GM23248 (cell line): ENCODE measurements at places on chromosomes 4 and X. TPM values are rescaled to one million over a fixed set of nuclear protein-coding genes. Genes with fewer than 3 reads are reported as not detected.

The SLIT2 gene
- total RNA-seq, result 23.0 and 24.9 TPM in 2 replicates

DNA sequence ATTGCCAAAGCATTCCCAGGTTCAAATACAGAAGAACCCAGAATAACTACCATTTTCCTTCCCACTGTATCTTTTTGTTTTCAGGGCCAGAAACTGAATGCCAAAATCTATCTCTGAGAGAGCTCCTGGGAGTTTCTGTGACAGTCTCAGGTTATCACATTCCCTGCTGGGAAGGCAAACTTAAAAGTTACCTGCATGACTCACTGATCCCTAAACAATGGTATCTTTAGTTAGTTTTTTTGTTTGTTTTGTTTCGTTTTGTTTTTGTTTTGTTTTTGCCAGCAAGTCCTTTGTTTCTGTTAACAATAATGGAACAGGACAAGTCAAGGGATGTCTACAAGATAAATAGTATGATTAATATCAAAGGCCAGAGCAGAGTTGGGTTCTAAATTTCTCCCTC lies 34.3 kb downstream of the PAPSS1 start:
- no peak for DNase-seq

GRCh38 chr4:94806376-94806775 lies 48.6 kb downstream of the BMPR1B start:
- DNase-seq, result no peak

- no peak for DNase-seq
These were observed 56.7 kb upstream of the IRF2 start for GRCh38 chr4:184531008-184531407.

DNA sequence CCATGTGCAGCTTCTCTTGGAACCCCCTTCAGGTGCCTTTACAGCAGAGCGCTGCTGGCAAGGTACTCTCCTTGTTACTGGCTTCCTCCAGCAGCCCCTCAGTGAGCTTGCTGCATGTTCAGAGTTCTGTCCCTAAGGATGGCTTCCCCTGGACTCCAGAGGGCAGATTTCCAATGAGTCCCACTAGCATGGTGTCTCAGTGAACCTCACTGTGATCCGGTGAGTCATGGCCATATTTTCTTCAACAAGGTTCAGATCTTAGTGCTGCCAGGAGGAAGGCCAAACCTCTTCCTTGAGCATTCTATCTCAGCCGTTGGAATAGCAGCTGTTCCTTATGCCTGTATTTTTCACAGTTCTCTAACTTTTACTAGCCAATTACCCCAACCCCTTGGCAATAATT lies 98.8 kb downstream of the CASK start:
- DNase-seq, result peak; percentile 65

DNA sequence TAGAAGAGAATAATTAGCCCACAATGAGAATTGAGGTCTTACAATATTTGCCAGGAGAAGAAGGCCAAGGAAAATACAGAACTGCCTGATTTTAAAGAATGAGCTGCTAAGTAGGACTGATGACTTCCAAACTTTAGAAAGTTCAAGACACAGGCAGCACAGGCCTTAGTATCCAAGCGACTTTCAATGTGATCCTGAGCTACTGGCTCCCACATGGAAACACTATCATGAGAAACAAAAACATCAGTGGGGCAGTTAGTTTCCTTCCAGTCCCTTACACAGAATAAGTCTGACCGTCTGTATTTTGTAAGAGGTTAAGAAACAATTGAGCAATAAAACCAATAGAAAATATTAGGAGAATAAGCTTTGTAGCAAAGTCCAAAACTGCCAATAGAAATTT lies 251.4 kb downstream of the COL25A1 start:
- no peak for DNase-seq

The ESX1 gene
- total RNA-seq, result not detected in 2 replicates

GRCh38 chr4:21801661-21802385 lies 146.7 kb downstream of the KCNIP4 start:
- DNase-seq, result peak; percentile 40

The TEX11 gene
- not detected in 2 replicates for total RNA-seq

The CXCL1 gene
- 12.9 and 14.8 TPM in 2 replicates for total RNA-seq

DNA sequence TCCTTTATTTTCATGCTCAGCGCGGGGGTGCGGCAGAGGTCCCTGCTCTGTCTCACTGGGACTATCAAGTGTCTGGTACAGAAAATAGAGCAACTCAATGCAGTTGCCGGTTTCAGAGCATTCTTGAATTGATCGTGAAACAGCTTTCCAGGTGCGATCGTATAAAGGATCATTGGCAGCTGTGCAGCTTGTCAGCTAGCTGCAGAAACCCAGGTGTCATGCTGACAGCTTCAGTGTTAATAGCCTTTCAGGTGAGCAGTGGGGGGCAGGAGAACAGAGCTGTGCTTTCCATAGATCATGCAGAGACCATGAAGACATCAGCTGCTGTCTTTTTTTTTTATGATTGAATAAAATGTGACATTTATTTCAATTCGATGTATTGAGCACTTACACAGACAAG lies 583.9 kb downstream of the NLGN4X start:
- no peak for DNase-seq

DNA sequence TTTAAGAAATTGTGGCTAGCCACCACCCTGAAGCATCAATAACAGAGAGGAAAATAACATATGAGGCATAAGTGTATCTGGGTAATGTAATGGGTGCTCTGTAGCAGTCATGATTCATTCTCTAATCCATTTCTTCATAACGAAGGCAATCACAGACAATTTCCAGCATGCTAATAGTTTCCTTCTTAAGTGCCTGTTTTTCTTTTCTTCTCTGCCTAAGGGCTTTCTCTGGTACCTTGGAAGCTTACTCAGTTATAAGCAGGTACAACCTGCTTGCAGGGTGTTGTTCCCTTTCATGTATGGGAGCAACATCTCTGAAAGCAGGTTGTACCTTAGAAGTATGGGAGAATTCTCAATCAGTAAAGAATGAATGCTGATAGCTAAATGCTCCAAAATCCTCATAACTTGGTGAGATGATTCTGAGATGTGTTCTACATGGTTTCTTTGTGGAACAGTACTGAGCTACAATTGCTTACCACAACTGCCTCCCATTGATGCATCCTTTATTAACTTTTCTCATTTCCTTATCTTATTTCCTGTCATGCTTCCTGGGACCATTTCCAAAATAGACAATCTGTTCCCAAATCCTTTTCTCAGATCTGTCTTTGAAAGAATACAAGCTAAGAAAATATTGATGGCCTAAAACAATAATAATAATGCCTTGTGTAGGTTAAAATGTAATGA lies 247.6 kb downstream of the PAPSS1 start:
- no peak for DNase-seq

GRCh38 chr4:182453830-182454229 lies 210.6 kb downstream of the TENM3 start:
- no peak for DNase-seq

The RBM46 gene
- 0.32 TPM in 1 of 2 replicates, not detected in the other for total RNA-seq

GRCh38 chr4:8854931-8855330 lies 16.7 kb downstream of the HMX1 start:
- DNase-seq, result peak; percentile 80
